ENCODE measurements at places on chromosomes 3 and 15.

DNA sequence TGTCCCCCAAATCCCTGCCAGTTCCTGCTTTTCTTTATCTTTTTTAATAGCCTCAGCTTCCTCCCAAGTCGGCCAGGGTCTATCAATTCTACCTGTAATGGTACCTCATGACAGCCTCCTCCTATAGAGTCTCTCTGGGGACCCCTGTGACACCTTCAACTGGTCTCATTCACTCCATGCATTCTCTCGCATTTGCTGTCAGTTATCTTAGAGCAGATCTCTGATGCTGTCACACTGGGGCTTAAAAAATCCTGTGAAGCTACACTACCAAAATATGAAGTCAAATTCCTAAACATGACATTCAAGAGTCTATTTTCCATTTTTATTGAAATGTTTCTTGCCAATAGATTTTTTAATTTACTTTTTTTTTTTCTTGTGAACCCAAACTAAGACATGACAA is 5.5 kb downstream of the VPS39 start:
- peaks cover 10% of the 10 kb centered on the region for H3K36me3 ChIP-seq
- no peak overlapping the region for H3K4me3 ChIP-seq
- no peak overlapping the region for H3K27ac ChIP-seq
- no peaks in the 10 kb centered on the region for H3K4me1 ChIP-seq

DNA sequence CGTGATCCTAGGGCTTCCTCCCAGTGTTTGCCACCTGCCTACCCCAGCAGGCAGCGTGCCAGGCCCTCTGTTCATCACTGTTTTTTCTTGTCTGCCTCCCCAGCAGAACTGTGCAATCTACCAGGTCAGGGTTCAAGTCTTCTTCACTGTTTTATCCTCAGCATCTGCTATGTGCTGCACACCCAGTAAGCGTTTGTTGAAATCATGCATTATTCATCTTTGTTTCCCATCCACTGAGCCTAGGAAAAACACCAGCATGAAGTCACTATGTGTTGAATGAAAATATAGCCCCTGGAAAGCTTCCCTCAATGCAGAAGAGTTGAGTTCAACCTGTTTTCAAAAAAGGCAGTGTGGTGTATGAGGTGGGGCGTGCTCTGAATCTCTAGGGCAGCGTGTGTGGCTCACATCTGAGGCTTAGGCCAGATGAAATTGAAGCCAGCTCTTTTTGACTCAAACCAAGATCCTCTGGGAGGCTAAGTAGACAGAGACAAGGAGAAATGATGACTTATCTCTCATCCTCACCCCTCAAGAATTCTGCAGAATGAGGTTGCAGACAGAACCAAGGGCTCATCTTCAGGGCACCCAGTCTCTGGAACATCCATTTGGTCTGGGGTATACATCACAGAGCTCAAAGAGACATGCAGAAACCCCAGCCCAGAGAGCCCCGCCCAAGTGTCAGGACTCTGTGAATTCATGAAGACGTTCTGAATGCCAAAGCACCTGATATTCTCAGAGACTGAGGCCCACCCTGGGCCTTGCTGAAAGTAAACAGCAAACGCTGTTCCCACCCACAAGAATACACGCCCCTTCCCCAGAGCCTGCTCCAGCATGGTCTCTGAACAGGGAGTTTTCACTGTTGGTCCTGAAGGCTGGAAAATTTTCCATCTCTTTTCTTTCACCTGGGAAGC is 5.7 kb upstream of the CAV3 start:
- H3K4me3 ChIP-seq, result no peak overlapping the region
- no peak for DNase-seq
- H3K4me1 ChIP-seq, result no peaks in the 10 kb centered on the region
- no peaks in the 10 kb centered on the region for H3K27me3 ChIP-seq
- H3K36me3 ChIP-seq, result no peaks in the 10 kb centered on the region
- no peak overlapping the region for H3K27ac ChIP-seq

DNA sequence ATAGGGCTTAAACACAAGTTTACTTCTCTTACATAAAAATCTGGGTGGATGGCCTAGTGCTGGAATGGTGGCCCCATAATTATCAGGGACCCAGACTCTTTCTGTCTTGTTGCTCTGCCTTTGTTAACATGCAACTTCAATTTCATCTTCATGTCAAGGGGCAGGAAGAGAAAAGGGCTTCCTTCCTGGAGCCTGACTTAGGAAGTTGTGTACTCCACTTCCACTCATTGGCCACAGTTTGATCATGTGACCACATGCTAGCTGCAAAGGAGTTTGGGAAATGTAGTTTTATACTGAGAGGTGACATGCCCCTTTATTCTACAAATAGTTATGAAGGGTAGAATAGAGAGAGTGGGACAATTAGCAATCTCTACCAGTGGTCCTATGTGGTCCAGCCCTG is 39.3 kb downstream of the RHCG start:
- no peaks in the 10 kb centered on the region for H3K36me3 ChIP-seq
- H3K4me1 ChIP-seq, result no peaks in the 10 kb centered on the region
- H3K27ac ChIP-seq, result no peak overlapping the region
- DNase-seq, result peak; percentile 19
- no peak overlapping the region for H3K4me3 ChIP-seq

- no peak overlapping the region for H3K27ac ChIP-seq
- no peak for DNase-seq
- H3K4me3 ChIP-seq, result no peak overlapping the region
- no peaks in the 10 kb centered on the region for H3K27me3 ChIP-seq
- H3K4me1 ChIP-seq, result no peaks in the 10 kb centered on the region
These were observed 118.2 kb downstream of the ADAM10 start for GRCh38 chr15:58631319-58631718.

- H3K4me3 ChIP-seq, result no peak overlapping the region
- peaks cover 11% of the 10 kb centered on the region for H3K36me3 ChIP-seq
- no peaks in the 10 kb centered on the region for H3K4me1 ChIP-seq
- H3K27me3 ChIP-seq, result no peaks in the 10 kb centered on the region
- DNase-seq, result peak; percentile 18
- H3K27ac ChIP-seq, result no peak overlapping the region
These were observed 38.0 kb downstream of the TMEM41A start for GRCh38 chr3:185460719-185461350.

DNA sequence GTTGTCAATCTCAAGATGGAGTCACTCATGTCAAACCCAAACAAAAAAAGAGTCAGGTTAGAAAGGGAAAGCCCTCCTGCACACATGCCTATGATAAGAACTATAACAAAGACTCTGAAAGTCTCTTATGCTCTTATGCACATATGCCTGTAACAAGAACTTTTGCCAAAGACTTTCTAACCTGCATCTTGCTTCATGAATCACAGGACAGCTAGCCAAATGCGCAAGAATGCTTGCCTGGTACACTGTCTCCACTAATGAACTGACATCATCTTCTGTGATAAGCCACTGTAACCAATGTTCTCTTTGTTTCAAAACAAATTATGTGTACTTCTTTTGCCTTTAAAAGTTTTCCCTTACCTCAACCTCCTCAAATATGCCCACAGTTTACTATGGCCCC is 18.2 kb upstream of the EHHADH start:
- H3K36me3 ChIP-seq, result no peaks in the 10 kb centered on the region
- DNase-seq, result no peak
- H3K27me3 ChIP-seq, result peaks cover 45% of the 10 kb centered on the region
- no peaks in the 10 kb centered on the region for H3K4me1 ChIP-seq

DNA sequence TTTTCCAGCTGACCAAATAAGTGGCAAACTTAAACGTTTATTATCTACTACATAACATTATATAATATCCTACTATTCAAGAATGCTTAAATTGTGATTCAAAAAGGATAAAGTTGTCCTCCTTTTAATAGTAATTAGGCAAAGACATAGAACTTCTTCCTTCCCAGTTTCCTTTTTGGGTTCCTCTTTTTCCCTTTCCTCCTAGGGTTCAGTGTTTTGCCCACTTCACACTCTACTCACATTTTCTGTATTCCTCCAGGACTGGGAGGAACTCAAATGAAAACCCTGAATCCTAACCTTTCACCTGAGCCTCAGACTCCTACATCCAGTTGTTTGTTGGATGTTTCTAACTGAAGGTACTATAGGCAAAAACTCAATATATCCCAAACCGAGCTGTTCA is 132.5 kb downstream of the PEAK1 start:
- no peak for DNase-seq
- H3K36me3 ChIP-seq, result peaks cover 3% of the 10 kb centered on the region
- no peak overlapping the region for H3K27ac ChIP-seq
- H3K4me1 ChIP-seq, result no peaks in the 10 kb centered on the region

GRCh38 chr3:27290760-27291159 is 78.4 kb downstream of the NEK10 start:
- H3K36me3 ChIP-seq, result peaks cover 88% of the 10 kb centered on the region
- no peak overlapping the region for H3K4me3 ChIP-seq
- no peak overlapping the region for H3K27ac ChIP-seq
- H3K4me1 ChIP-seq, result no peaks in the 10 kb centered on the region
- H3K27me3 ChIP-seq, result no peaks in the 10 kb centered on the region
- DNase-seq, result no peak

GRCh38 chr3:113802795-113803455 is 35.7 kb upstream of the GRAMD1C start:
- peaks cover 9% of the 10 kb centered on the region for H3K36me3 ChIP-seq
- peaks cover 8% of the 10 kb centered on the region for H3K4me1 ChIP-seq
- H3K4me3 ChIP-seq, result no peak overlapping the region
- no peaks in the 10 kb centered on the region for H3K27me3 ChIP-seq
- DNase-seq, result no peak

DNA sequence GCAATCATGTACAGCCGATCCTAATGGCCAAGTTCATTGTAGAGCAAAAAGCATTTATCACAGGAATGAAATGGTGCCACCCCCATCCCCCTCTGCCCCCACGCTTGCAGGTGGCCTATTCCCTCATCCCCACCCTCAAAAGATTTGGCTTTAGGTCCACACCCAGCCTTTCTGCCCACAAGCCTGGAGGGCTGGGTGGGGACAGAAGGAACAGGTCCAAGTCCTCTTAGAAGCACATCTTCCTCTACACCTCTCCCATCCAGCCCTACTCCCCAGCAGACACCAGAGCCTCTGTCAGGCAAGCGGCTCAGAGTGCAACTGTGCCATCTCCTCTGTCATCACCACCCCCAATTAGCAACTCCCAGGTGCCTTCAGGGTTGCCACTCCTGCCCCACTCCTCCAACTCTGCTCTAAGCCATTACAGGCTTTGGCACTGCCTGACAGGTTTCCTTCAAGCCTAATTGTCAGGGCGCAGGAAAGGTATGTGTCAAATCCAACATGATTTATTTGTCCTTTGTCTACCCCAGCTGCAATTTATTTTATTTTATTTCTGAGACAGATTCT is 49.4 kb downstream of the DAPK2 start:
- H3K36me3 ChIP-seq, result no peaks in the 10 kb centered on the region
- no peak overlapping the region for H3K4me3 ChIP-seq
- H3K27ac ChIP-seq, result no peak overlapping the region
- H3K27me3 ChIP-seq, result no peaks in the 10 kb centered on the region

DNA sequence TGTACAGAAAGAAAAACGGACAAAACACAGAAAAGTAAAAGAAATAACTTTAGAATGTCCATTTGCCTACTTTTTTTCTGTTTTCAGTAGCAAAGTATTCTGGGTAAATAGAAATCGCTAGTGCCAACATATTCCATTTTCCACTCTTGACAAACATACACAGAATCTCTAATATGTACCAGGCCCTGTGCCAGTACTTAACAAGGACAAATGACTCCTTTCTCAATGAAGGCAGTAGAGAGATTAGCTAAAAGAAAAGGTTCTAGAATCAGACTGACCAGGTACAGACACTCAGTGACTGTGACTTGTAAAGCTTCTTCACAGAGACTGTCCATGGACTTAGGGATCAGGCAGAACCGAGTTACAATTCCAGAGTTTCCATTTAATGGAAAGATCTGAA is 165.8 kb upstream of the STAC start:
- DNase-seq, result no peak
- H3K27me3 ChIP-seq, result no peaks in the 10 kb centered on the region
- no peak overlapping the region for H3K27ac ChIP-seq
- H3K4me3 ChIP-seq, result no peak overlapping the region

DNA sequence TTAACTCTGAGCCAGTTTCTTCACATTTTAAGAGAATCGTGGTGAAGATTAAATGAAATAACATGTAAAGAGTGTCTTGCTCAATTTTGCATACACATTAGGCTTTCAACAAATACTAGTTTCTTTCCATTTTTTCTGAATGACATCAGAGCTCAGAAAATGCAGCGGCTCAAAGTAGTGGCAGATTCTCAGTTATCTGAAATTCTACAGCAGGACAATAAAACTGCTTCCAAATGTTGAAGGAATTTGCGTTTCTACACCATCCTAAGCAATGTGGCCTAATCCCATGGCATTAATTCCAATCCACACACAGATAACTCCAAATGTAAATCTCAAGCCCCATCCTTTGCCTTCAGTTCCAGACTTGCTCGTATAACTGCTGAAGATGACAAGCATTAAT is 115.8 kb downstream of the PLCH1 start:
- no peaks in the 10 kb centered on the region for H3K4me1 ChIP-seq
- H3K36me3 ChIP-seq, result no peaks in the 10 kb centered on the region
- H3K27me3 ChIP-seq, result no peaks in the 10 kb centered on the region
- no peak overlapping the region for H3K27ac ChIP-seq
- DNase-seq, result no peak

DNA sequence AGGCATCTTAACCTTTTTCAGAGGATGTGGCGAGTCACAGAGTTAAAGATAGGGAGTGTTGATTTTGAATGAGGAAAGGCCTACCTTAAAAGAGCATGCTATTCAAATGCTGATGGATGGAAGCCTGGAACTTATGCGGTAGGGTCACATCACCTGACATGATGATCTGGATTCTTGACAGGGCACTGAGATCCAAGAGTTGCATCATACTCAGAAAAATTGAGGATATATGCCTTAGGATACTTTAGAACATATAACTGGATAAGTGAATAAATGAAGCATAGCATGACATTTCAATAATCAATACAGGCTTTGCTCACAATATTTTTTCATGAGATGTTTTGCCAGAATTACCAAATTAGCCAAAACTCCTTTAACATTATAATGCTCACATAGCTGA is 20.1 kb upstream of the SECISBP2L start:
- no peaks in the 10 kb centered on the region for H3K27me3 ChIP-seq
- H3K36me3 ChIP-seq, result no peaks in the 10 kb centered on the region
- no peak overlapping the region for H3K4me3 ChIP-seq
- H3K4me1 ChIP-seq, result no peaks in the 10 kb centered on the region
- no peak for DNase-seq
- no peak overlapping the region for H3K27ac ChIP-seq

DNA sequence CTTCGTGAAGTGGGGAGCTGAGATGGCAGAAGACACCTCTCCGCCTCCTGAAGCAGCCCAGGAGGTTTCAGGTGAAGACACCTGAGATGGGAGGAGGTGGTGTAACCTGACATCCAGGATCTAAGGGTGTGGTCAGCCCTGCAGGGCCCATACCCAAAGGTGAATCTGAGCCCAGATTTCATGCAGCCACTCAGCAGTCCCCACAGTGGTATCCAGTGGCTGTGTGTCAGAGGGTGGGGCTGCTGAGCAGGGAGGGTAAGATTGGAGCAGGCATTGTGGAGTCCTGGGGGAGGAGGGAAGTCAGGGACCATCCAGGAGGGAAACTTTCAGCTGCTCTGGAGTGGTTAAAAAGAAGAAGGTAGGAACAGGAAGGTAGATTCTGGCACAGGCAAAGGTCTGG is 46.0 kb upstream of the SMAD6 start:
- no peaks in the 10 kb centered on the region for H3K27me3 ChIP-seq
- H3K4me1 ChIP-seq, result peaks cover 13% of the 10 kb centered on the region
- H3K27ac ChIP-seq, result no peak overlapping the region

Measured in mesenchymal stem cell (in vitro differentiated cells and primary cell).